Left lung (tissue), 14 donors: ENCODE measurements at places on chromosomes 11 and 22. TPM values are rescaled to one million over a fixed set of nuclear protein-coding genes. Genes with fewer than 3 reads are reported as not detected.

Gene CARNS1
- total RNA-seq = 0.71 TPM

Gene CDHR5
- total RNA-seq = not detected

Gene CD3G
- 0.85 TPM for total RNA-seq

Gene APOL5
- total RNA-seq = not detected

Gene CCDC87
- 0.44 TPM for total RNA-seq

Gene PPME1
- 35.8 TPM for total RNA-seq

Gene NUP50
- total RNA-seq = 54.7 TPM

Gene CECR2
- total RNA-seq = 9.9 TPM

Gene ABTB2
- 6.9 TPM for total RNA-seq

Gene C11orf86
- total RNA-seq = not detected

Gene TPBGL
- total RNA-seq = 1.3 TPM

Gene ANKK1
- 0.09 TPM for total RNA-seq

Gene B3GAT3
- 44.1 TPM for total RNA-seq

Gene FADS3
- 71.4 TPM for total RNA-seq

Gene GDPD5
- total RNA-seq = 15.5 TPM

Gene GAS2
- total RNA-seq = 2.1 TPM

Gene KRTAP5-1
- total RNA-seq = not detected

Gene CCDC82
- 18.1 TPM for total RNA-seq

Gene BAIAP2L2
- total RNA-seq = 0.35 TPM

Gene MAJIN
- not detected for total RNA-seq

Gene ELP4
- 15.5 TPM for total RNA-seq

Gene TRIM6
- total RNA-seq = 4.2 TPM

Gene XKR3
- total RNA-seq = 0.31 TPM

Gene ELFN2
- total RNA-seq = 4.9 TPM

Gene OR5P2
- total RNA-seq = 0.52 TPM

Gene BANF1
- total RNA-seq = 183 TPM

Gene SHANK2
- total RNA-seq = 33.2 TPM

Gene NNMT
- total RNA-seq = 165 TPM

Gene GLB1L2
- total RNA-seq = 10.3 TPM

Gene GDPD4
- not detected for total RNA-seq
